ENCODE measurements at places on chromosomes 1 and 21.

- DNase-seq, result no peak
Observed at GRCh38 chr1:160569806-160570205, 9.5 kb downstream of the CD84 start.

DNA sequence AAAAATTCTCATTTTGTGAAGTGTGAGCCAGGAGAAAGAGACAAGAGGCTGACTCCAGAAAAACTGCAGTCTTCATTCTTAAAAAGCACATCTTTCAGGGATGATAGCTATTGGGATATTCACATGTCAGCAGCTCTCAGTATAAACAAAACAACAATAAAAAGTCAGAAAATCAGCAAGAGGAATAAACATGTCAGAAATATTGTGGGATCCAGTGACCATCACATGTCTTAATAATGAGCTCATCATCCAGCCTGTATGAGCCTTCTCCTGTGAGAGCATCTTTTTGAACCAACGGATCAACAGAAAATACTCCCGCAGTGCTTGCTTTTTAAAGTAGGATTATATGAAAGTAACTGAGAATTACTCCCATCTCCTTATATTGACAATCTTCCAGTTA lies 241.6 kb downstream of the SMYD3 start:
- DNase-seq, result no peak

GRCh38 chr1:162732566-162733335 lies 57.8 kb upstream of the HSD17B7 start:
- peak; percentile 97 for DNase-seq

DNA sequence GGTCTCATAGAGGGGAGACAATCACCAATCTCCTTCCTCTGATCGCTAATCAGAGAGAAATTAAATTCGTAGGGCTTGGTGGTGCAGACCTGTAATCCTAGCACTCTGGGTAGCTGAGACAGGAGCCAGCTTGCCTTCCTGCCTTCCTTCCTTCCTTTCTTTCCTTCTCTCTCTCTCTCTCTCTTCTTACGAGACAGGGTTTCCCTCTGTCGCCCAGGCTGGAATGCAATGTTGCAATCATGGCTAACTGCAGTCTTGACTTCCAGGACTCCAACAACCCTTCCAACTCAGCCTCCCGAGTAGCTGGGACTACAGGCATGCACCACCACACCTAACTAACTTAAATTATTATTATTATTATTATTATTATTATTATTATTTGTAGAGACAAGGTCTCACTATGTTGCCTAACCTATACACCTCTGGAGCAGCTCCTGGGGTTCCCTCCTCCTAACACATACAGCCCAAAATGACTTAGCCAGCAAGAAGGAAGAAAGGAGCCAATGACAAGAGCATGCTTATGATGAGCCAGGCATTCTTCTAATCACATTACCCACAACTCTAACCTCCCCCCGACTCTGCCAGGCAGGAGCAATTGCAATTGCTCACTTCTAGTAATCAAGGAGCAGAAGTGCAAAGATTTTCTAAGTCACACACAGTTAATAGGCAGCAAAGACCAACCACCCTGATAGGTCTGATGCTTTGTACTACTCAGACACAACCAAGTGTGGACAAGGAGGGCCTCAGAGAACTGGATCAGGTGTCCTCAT lies 105.4 kb upstream of the F3 start:
- DNase-seq, result no peak

DNA sequence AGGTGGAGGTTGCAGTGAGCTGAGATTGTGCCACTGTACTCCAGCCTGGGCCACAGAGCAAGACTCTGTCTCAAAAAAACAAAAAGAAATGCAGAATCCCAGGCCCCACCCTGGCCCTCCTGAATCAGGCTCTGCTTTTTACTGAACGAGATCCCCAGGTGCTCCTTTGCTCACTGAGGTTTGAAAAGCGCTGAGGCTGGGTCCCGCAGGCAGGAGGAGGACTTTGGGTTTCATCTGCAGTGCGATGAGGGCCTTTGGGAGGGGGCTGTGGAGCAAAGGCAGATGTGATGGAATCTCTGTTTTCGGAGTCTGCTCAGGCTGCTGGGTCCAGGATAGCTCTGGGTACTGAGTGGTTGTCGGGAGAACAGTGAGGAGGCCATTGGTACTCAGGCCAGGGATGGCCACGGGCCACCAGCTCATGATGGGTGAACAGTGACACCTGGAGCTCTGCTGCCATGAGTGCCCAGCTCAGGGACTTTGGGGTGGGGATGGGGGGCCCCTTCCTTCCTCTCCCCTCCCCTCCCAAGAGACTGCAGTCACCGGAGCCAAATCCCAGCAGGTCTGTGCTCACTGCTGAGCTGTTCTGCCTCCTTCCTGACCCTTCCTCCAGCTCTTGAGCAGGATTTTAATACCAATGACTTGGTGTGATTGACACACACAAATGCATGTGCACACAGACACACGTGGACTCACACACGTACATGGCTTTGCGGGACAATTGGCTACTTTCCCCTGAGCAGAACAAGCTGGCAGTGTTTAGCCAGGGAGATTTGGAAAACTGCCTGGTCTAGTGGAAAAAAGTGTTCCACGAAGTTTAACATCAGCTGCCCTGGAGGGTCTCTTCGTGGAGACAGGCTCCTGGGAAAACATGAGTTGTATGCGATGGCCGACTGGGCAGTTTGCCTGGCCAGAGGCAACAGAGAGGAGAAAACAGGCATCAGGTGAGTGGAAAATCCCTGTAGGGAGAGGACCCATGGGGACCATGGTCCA lies 3.6 kb upstream of the DHRS3 start:
- DNase-seq, result no peak

- DNase-seq, result no peak
Observed at GRCh38 chr1:58824753-58825389, 41.0 kb upstream of the JUN start.

- peak; percentile 17 for DNase-seq
Observed at GRCh38 chr21:46183910-46184624, at the start of gene SPATC1L. SPATC1L (minus strand) TSS chr21:46184459; CDS start chr21:46182816, 1,643 bp downstream.

- peak; percentile 54 for DNase-seq
Observed at GRCh38 chr1:161199506-161200139, 769 bp upstream of the ADAMTS4 start.

- DNase-seq, result no peak
Observed at GRCh38 chr21:42515708-42516502, 2.3 kb downstream of the SLC37A1 start.

DNA sequence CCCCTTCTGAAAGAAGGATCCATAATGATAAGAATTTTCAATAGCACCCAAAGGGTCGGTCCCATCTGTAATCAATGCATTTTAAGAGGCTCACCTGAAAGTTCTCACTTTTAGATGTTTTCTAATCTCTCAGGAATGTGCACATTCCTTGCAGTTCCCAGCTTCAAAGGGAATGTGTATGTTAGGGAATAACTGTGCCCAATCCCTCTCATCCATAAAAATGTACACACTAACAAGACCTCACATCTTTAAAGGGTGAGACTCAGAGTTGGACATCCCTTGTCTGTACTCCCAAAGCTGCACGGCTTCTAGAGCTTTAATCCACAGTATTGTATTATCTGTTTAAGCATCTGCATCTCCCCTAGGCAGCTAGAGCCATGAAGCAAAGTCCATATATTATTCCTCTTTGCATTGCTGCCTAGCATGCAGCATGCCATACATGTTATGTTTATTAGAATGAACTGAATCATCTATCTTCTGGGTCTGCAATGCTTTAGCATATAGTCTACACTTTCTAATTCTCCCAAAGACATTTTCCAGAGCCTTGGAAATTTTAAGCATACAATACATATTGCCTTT lies 9.3 kb upstream of the CCN1 start:
- no peak for DNase-seq

GRCh38 chr1:5890346-5891106 lies 101.7 kb downstream of the NPHP4 start:
- DNase-seq, result no peak

DNA sequence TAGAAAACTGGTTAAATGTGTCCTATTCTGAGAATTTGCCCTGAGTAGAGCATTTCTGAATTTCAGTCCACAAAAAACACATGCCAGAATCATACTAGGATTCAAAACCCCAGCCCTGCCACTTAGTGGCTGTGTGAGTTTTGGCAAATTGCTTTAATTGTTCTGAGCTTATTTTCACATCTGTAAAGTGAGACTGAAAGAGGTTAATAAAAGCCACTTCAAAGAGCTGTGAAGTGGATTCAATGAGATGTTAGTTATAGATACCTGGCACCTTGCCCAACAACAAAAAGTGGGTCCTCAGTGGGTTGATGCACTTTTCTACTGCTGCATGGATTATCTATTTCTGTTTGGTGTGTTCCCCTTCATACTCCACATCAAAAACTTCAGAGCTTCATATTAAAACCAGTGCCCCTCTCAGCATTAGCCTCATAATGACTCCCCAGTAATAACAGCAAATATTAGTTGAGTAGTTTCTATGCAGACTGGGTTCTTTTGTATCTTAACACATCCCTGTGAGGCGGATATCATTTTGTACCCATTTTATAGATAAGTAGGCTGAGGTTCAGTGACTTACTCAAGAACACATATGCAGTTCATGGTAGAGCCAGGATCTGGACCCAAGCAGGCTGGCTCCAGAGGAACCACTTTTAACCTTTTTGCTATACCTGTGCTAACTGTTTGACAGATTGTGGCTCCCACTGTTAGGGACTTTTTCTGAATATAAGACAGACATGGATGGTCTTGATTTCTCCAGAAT lies 14.2 kb upstream of the ADORA3 start:
- no peak for DNase-seq

GRCh38 chr1:31715087-31715872 lies 11.5 kb upstream of the COL16A1 start:
- DNase-seq, result no peak

DNA sequence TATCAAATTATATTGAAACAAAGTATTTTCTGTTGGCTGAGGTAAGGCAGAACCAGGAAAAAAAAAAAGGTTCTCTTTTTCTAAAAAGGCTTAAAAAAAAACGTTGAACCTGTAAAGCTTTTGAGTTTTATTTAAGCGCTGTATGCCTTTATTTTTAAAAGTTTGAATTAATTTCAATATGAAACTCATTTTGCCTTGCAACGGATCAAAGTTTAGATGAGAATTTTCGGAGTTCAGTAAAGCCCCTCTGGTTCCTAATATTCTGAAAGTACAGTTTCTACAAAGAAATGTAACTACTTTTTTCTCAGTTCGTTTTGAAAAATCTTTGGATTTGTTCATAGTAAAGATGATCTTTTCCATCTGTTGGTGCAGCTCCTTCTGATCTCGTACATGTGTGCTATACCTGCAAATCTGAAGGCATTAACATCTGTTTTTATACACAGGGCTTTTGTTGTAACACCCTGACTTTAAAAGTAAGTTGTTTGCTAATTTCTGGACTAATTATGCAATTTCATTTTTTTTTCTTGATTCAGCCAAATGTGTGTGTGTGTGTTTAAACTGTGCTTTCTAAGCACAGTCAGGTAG lies 1.7 kb downstream of the ZBTB18 start:
- DNase-seq, result no peak

DNA sequence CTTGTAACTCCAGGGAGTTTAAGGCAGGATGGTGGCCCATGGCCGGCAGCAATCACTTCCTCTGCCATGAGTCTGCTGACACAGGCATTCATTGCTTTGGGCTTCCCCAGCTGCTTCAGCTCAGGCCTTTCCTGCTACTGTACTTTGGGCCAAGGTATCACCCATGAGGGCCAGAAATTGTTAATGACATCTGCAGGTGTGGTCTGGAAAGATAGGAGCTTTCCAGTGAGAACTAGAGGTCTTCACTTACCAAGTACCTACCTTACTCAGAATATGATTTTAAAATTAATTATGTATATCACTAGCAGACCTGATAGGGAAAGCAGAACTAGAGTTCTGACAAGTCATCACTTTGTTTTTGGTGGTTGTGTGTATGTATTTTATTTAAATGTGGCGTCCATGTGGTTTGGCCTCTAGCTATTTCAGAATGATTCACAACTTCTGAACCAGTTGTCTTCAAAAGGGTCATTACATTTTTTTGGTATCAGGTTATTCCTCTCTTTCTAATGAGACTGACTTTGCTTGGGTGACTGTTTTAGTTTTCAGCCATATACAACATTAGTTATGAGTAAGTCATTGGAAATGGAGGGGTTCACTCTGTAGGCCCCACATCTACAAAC lies 2.7 kb downstream of the RGL1 start:
- DNase-seq, result no peak

GRCh38 chr1:208133355-208133754 lies 110.8 kb downstream of the PLXNA2 start:
- no peak for DNase-seq

- peak; percentile 71 for DNase-seq
Observed at GRCh38 chr1:76867342-76868130, at the start of gene ST6GALNAC5. ST6GALNAC5 (plus strand) TSS chr1:76867480.

GRCh38 chr1:53729456-53730223 lies 9.3 kb downstream of the GLIS1 start:
- no peak for DNase-seq

DNA sequence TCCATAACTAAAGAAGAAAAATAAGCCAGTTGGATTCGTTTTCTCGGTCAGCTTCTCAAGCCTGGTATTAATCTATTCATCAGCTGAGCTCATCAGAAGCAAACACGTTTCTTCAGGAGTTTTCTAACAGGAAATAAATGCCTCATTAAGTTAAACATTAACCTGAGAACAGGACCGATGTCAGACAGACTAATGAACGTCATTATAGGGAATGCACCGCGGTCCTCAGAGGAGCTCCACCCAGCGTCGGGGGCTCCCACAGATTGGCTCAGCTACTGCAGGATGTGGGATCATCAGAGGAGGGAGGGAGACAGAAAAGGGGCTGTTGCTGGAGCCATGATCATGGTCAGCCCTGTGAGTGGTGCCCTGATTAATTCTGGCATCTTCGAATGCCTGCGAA lies 615.4 kb downstream of the PTPRU start:
- no peak for DNase-seq

DNA sequence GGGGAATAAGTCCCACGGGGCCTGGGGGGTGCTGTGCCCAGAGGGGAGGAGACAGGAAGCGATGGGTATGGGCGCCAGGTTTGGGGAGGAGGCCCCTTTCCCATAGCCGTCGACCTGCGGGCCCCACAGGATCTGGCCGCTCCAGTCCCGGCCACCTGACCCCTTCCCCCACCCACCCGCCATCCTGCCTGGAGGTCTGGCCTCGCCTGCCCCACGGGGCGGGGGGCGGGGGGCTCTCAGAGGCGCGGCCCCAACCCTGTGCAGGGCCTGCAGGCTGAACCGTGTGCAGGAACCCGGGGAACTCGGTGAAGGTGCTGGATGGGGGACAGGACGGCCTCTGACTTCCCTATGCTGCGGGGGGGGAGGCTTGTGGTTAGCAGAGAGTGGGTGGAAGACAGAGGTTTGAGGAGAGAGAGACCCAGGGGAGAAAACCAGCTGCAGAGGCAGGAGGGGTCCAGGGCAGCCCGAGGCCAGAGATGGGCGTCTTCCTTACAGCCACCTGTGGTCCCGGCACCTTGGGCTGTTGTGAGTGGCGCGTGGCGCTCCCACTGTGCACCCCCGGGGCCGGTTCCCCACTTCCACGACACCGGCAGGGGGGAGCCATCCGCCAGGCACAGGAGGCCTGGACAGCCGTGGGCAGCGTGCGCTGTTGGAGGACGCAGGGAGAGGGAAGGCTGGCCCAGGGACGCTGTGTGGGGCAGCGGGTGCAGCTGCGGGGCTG lies 2.5 kb upstream of the TNFRSF18 start:
- no peak for DNase-seq
